AG08395 (cell line): ENCODE measurements at places on chromosomes 2 and 18.

GRCh38 chr2:30645745-30646119, 161.5 kb downstream of the CAPN13 start:
- no peak for DNase-seq

DNA sequence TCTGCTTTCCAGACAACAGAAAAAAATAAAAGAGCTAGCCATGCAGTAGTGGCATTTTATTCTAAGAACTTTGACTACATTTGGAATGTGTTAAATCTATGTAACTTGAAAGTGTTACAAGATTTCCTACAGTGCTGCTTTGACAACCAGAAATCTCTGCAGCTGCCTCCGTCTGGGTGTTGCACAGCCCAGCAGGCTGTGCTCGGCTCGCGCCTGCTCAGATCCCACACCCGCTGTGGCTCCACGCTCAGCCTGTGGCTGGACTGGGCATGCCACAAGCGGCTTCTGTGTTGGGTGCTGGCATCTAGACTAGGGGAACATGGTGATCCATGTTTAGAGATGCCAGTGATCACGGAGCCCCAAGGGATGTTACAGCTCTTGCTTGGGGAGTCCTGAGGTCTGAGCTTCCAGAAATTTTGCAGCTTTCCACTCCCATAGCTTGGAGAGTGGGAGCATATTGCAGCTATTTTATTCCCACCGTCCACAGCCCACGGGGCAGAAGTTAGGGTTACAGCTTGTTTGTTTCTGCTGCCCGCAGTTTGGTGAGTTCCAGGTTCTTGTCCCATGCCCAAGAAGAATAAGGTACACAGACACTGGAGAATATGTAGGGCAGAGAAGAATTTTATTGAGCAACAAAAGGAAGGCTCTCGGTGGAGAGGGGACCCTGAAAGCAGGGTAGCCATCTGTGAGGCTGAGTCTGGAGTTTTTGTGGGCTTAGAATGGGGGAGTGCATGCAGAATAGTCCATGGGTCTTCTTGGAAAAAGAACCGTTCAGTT, 44.1 kb downstream of the FAM171B start:
- no peak for DNase-seq

GRCh38 chr2:105398336-105399206, at the start of gene FHL2:
Gene FHL2, minus strand, starts transcription at chr2:105399051. Its CDS starts 12,535 bp downstream, at chr2:105386516.
- peak; percentile 79 for DNase-seq

GRCh38 chr2:221574231-221574570, 2.1 kb upstream of the EPHA4 start:
- no peak for DNase-seq

GRCh38 chr2:145029873-145030272, 510.0 kb upstream of the ZEB2 start:
- DNase-seq = no peak

DNA sequence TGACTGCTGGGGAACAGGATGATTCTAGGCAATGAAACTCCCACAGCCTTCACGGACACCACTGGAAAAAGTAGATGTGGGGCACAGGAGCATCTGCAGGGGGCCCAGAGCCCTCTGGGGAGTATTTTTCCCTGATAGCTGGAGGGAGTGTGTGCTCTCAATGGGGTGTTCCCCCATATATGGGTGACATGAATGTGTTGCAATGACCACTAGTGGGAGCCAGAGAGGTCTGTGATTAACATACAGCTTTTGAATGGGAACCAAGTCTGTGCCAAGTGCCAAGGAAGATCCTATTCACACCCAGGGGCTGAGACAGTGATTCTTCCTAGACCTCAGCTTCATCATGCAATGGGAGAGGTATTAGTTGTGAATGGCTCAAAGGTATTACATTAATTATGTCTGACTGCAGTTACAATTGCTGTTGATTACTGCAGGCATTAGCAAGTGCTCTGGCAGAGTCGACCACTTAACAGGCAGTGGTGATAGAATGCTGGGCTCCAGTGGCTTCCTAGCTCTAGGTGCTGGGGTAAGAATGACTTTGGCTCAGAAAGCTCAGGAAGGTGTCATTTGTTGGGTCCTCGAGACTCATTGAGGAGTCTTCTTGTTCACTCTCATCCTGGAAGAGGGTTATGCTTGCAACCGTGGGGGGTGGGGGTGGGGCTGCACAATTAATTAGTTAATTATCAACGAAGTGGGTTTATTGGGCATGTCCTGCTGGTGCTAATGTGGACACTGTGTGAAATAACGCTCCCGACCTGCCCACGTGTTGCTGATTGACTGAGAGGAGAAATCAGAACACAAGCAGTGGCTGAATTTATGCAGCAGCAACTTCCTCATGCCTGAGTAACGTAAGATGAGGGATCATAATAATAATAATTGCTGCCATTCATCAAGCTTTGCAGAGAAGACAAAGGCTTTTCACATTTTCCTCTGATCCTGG, 194.1 kb downstream of the CLIP4 start:
- DNase-seq = peak; percentile 63

GRCh38 chr2:219918254-219918653, 290.8 kb downstream of the SLC4A3 start:
- no peak for DNase-seq

GRCh38 chr2:148342086-148342485, 302.5 kb upstream of the EPC2 start:
- no peak for DNase-seq

DNA sequence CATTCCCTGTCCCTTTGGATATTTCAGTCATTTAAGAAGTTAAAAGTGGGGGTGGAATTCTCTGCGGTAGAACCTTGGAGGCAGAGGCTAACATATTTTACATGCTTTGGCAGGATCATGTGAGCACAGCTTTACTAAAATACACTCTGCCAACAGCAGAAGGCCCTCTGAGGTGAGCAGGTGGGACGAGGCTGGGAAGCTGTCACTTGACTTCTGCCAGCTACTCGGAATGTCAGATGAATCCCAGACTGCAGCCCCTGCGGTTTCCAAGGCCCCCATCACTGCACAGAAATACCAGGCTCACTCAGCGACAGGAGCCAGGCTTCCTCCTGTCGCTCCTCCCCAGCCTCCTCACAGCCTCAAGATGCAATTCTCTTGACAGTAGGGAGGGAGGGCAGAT, 220.9 kb upstream of the REV1 start:
- peak; percentile 40 for DNase-seq

DNA sequence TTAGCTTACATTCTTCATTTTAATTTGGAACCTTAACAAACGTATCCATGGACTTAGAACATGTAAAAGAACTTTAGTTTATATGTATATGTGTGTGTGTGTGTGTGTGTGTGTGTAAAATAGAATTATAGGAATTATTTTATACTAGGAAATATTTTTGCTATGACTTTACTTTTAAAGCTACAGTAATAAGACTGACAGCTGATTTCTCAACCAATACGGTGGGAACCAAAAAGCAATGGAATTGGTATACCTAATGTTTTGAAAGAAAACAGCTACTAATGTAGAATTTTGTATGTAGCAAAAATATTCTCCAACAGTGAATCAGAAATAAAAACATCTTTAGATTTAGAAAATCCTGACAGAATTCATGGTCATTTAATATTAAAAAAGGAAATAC, 146.5 kb upstream of the ARL4C start:
- DNase-seq = no peak

DNA sequence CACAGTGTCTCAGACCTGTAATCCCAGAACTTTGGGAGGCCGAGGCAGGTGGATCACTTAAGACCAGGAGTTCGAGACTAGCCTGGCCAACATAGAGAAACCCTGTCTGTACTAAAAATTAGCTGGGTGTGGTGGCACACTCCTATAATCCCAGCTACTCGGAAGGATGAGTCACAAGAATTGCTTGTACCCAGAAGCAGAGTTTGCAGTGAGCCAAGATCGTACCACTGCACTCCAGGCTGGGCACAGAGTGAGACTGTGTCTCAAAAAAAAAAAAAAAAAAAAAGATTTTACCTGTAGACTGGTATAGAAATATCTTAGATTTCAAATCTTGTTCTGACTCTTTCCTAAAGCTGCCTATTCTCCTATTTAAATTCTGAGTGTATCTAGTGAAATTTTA, 7.2 kb upstream of the KLHL29 start:
- DNase-seq = no peak

DNA sequence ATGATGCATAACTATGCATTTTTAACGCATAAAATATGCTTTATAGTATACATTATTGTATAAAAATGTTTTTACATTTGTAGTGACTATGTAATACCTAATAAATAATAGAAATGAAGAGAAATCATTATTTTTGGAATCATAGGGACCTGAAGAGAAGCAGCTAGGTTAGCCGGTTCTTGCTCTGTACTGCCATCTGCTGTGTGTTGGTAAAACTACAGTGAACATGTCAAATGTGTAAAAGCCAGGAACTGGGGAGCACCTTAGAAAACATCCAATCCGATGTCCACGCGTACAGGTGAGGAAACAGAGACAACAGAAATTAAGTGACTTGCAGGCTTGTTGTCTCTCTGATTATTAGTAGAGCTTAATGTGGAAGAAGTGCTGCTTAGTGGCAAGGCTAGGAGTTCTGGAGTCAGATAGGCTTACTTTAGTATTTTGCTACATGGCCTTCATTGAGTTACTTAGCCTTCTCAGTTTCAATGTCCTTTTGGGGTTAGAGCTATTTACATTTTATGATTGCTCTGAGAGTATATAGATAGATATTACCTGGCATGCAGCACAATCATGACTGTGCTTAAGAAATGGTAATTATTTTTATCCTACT, 386.5 kb downstream of the DLGAP1 start:
- peak; percentile 59 for DNase-seq

- no peak for DNase-seq
These were observed 435.3 kb downstream of the TGIF1 start for GRCh38 chr18:3885209-3885792.

- DNase-seq = no peak
These were observed 37.9 kb upstream of the ASB1 start for GRCh38 chr2:238388794-238389193.

GRCh38 chr18:75862458-75862857, 435.0 kb upstream of the SMIM21 start:
- no peak for DNase-seq

GRCh38 chr2:82075875-82076274, 1771.3 kb upstream of the LRRTM1 start:
- no peak for DNase-seq

DNA sequence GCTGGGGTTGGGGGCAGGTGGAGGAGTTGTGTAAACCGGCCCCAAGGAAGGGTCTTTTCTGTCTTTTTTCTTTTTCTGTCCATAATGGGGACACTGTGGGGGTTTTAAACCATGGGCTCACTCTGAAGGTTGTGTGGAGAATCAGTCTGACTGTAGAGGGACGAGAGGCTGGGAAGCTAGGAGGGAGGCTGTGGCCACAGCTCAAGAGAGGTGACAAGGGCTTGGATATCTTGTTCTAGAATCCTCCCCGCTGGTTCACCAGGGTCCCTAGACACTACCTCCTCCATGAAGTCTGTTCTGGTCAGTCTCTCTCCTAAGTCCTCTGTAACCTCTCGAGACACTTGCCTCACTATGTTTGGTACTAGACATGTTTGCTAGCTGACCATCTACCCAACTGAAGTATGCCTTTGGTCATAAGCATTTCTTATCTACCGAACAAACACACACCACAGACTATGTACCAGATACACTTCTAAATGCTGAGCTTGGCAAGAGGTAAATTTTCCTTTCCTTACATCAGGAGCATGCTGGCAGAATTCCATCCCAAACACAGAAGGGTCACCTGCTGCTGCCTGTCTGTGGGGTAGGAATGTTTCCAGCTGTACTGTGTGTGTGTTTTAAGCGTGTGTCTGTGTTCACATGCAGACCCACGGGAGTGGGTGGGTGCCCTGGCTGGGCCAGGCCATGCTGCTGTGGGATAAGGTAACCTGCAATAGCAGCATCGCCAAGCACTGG, 69.6 kb upstream of the MGAT4A start:
- no peak for DNase-seq

- no peak for DNase-seq
These were observed 137.4 kb downstream of the CALCRL start for GRCh38 chr2:187310701-187311100.

GRCh38 chr2:139613264-139613663, 833.1 kb upstream of the NXPH2 start:
- DNase-seq = no peak

GRCh38 chr2:178110681-178111080, 1.6 kb upstream of the RBM45 start:
- DNase-seq = no peak

DNA sequence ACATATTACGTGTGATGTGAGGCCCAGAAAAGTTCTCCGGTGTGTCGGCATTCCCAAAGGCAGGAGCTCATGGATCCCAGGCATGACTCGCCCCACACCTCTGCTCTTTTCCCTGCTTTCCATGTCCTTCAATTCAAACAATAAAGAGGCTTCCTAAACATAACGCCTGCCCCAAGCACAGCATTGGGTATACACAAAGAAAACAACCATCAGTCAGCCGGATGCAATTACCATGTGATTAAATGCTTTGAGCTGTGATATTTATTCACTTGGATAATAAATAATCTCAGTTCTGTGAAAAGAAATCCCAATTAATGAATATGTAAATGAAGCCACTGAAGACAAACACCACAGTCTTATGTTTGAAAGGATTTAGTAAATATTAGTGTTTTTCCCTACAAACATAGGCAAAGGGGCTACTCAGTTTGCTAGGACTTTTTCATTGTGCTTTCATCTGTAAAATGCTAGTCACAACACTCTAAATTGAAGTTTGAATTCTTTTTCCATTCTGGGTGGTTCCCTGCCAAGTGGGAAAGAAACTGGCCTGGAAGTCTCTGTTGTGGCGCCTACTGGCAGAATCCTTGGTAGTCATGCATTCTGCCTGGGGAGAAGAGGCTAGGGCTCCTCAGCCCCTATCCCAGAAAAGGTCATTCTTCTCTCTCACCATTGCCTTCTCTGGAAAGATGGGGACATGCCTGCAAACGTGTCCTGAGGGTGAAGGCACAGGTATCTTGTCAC, 144.7 kb downstream of the COL6A3 start:
- no peak for DNase-seq

DNA sequence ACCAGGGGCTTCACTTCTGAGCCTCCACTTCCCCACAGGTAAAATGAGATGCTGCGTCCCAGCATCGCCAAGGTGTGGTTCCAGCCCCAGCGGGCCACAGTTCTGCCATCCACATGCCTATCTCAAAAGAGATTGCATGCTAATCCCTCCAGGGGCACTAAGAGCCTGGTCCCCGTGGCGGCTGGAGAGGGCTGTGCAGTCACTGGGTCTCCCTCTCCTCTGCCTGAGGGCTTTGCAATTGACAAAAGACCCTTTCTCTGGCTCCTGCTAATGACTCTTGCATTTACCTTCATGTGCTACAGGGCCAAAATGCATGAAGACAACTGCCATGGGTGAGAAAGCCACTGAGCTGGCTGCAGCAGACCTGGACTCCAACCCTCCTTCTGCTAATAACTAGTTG, 18.5 kb downstream of the ZBTB7C start:
- DNase-seq = no peak

- no peak for DNase-seq
These were observed 94.9 kb upstream of the RNU4ATAC start for GRCh38 chr2:121435790-121436189.
